ENCODE measurements at places on chromosomes 5 and 9. TPM values are rescaled to one million over a fixed set of nuclear protein-coding genes. Genes with fewer than 3 reads are reported as not detected.

- no peaks in the 10 kb centered on the region for H3K27me3 ChIP-seq
- H3K27ac ChIP-seq, result no peak overlapping the region
- H3K4me1 ChIP-seq, result peaks cover 13% of the 10 kb centered on the region
- no peak overlapping the region for H3K4me3 ChIP-seq
- no peaks in the 10 kb centered on the region for H3K36me3 ChIP-seq
These were observed 18.9 kb upstream of the IQGAP2 start for GRCh38 chr5:76384189-76384588.

Gene TUSC1
- 3.2 TPM for total RNA-seq

GRCh38 chr5:14109041-14109747, 33.9 kb upstream of the TRIO start:
- no peak overlapping the region for H3K27ac ChIP-seq
- H3K4me1 ChIP-seq, result no peaks in the 10 kb centered on the region
- no peaks in the 10 kb centered on the region for H3K36me3 ChIP-seq
- DNase-seq, result no peak
- H3K4me3 ChIP-seq, result no peak overlapping the region

- H3K27me3 ChIP-seq, result no peaks in the 10 kb centered on the region
- no peak overlapping the region for H3K27ac ChIP-seq
- H3K4me3 ChIP-seq, result no peak overlapping the region
- H3K36me3 ChIP-seq, result no peaks in the 10 kb centered on the region
- no peak for DNase-seq
These were observed 33.5 kb downstream of the EPB41L4A start for GRCh38 chr5:112385566-112385965.

DNA sequence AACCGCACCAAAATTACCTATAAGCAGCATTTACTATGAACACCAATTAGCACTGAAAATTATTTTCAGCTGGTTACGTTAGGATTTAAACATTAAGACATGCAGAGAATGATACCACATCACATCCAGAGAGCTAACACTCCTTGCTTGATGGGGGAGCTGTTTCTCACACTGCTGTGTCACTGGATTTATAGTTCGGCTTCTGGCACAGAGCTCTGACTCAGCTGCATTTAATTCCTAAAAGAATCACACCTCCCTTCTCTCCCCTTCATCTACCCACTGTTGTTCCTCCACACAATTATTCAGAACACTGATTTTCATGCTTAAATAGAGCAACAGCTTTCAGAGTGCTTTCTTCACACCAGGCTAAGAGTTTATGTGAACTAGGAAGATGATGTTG, 82.6 kb upstream of the SV2C start:
- DNase-seq, result no peak
- no peaks in the 10 kb centered on the region for H3K27me3 ChIP-seq
- H3K36me3 ChIP-seq, result no peaks in the 10 kb centered on the region
- no peak overlapping the region for H3K4me3 ChIP-seq
- H3K4me1 ChIP-seq, result no peaks in the 10 kb centered on the region
- H3K27ac ChIP-seq, result no peak overlapping the region

Gene HTR1A
- not detected for total RNA-seq

Gene STK32A
- 16.7 TPM for total RNA-seq

- peaks cover 32% of the 10 kb centered on the region for H3K4me1 ChIP-seq
- H3K4me3 ChIP-seq, result no peak overlapping the region
- no peak overlapping the region for H3K27ac ChIP-seq
- peak; percentile 14 for DNase-seq
- peaks cover 29% of the 10 kb centered on the region for H3K27me3 ChIP-seq
These were observed 4.6 kb downstream of the EPB41L4B start for GRCh38 chr9:109316207-109316640.

Gene NUTM2G
- not detected for total RNA-seq
